ENCODE measurements at places on chromosomes 6 and 20. TPM values are rescaled to one million over a fixed set of nuclear protein-coding genes. Genes with fewer than 3 reads are reported as not detected.

Gene BLOC1S5
- total RNA-seq: 22.7 TPM

DNA sequence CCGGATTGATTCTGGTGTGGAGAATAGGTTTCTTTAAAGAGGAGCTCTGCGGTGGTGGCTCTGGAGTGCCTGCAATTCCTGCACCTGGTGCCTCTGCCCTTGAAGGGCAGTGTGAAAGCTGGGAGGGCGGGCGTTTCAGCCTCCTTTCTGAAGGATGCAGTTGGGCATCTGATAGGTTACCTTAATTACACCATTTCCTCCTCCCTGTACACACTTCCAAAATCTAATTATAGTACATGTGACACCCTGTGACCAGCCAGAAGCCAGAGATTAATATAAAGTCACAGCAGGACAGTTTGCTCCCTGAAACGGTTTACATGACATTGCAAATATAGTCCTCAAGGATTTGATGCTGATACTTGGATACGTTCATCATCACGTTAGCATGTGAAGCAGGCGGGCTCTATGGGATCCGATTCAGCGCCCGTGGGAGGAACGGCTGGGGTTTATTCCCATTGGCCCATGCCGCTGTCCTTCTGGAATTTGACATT is 548.2 kb downstream of the QKI start:
- ATAC-seq: no peak

Gene ATAT1
- total RNA-seq: 12.3 TPM

DNA sequence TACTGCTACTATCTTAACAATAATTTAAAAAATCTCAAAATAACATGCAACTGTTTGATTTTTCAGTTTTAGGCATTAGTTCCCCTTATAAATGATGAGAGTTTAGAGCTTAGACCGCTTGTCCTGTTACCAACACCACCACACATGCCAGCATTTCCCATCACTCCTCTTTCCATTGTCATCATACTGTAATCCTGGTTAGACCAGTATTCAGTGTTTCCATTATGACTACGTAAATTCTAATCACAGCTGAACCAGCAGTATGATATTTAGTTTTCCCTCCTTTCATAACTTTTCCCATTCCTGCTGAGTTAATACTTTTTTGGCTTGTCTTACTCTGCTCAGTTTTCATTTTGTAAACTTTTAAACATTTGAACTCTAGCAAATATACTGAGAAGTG is 12.2 kb upstream of the TBC1D20 start:
- ATAC-seq: no peak

DNA sequence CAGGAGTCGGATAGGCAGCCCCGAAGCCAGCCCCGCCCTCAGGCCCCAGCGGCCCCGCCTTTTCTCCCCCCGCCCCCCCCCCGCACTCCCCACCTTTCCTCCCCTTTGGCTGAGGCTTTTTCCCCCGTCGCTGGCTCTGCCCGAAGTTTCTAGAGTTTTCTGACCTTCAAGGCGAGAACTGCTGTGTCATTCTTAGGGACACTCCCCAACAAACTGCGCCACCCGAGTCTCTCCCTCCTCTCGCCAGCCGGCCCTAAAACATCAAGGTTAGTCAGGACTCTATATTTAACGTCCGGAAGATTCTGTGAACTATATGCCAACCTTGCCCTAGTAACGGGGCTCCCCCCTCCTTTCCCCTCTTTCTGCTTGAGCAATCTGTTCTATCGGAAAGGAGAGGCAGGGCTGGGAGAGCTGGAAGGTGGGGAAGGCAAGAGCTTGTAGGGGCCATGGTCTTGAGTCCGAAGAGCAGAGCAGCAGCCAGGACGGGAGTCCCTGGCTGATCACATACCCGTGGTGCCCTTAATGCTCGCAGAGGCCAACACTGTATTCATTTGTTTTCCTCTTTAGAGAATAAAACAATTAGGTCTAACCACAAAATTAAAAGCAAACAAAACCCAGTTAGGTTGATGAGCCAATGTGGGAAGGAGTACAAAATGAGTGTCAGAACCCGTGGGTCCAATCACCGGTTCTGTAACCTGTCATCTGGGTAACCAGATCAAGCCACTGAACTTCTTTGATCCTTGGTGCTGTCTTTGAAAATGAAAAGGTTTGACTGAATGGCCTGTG is 5.3 kb upstream of the HSPA1B start:
- peak; percentile 73 for ATAC-seq

- no peak for ATAC-seq
Measured at GRCh38 chr6:107132330-107132954, 17.1 kb upstream of the BEND3 start.

Gene RBM38
- total RNA-seq: 63.0 TPM

Gene PCSK2
- total RNA-seq: not detected

Gene TUBB1
- 0.08 TPM for total RNA-seq

Gene C4B
- total RNA-seq: 6.1 TPM

DNA sequence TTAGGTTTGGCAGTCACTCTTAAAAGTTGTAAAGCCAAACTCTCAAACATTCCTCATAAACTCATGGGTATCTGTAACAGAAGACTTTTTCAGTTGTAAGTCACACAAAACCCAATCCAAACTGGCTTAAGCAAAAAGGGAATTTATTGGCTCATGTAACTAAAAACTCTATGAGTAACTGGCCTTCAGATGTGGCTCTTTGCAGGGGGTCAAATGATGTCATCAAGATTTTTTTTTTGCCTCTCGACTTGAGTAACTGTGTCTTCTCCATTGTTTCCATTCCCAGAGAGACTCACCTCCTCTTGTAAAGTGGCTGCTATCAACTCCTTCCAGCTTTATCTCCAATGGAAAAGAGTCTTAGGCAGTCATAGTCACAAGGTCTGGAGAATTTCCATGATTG is 645.0 kb downstream of the DHX35 start:
- no peak for ATAC-seq

DNA sequence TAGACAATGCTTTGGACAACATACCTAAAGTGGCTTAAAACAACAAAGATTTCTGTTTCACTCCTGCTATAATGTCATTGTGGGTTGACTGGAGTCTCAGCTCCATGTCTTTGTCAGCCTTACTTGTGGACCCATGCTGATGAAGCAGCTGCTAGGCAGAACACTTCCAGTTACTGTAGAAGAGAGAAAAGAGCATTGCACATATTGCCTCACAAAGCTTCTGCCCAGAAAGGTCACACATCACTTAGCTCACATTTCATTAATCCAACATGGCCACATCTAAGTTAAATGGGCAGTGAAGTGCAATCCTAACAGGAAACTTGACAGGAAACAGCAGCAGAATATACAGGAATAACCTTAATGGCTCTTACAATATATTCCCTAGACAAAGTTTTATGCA is 480.5 kb upstream of the HTR1E start:
- ATAC-seq: no peak

GRCh38 chr6:17983730-17984129 is 3.7 kb downstream of the KIF13A start:
- ATAC-seq: no peak

- ATAC-seq: no peak
Measured at GRCh38 chr6:71224011-71224410, 64.6 kb upstream of the OGFRL1 start.

DNA sequence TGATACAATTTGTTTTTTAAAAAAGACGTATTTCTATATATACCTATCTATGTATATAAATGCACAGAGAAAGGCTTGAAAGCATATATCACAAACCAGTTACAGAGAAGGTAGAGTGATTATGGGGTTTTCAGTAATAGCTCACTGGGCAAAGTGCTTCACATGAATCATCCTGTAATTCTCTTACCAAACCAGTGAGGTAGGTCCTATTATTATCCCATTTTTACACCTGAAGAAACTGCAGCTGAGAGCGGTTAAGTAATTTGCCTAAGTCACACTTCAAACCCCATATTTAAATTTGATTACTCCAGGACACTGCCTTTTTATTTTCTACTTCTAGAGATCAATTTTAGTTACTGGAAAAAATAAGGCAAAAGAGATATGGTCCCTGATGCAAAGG is 4.4 kb downstream of the GSS start:
- ATAC-seq: no peak

DNA sequence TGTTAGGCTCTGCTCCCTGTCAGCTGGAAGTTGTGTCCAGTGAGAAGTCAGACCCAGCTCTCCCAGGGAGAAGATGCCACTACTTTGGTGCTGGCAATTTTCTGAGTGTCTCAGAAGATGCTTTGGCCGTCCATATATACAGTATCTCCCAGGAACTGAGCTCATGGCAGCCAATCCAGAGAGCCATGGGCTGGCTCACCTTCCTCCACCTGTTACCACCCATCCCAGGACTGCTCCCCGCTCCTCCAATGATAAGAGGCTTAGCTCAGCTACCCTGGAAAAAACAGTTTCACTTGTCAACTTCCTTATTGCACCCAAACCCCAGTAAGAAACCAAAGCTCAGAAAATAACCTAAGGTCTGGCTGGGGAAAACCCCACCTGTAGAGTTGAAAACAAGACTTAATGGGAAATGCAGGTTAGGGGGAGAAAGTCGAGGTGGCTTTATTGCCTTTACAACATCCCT is at the start of gene BNIP5:
TSS of gene BNIP5 (minus strand) at position 110 of the 463 bp plus-strand sequence. CDS start 6,198 bp downstream, outside the sequence.
- peak; percentile 51 for ATAC-seq

DNA sequence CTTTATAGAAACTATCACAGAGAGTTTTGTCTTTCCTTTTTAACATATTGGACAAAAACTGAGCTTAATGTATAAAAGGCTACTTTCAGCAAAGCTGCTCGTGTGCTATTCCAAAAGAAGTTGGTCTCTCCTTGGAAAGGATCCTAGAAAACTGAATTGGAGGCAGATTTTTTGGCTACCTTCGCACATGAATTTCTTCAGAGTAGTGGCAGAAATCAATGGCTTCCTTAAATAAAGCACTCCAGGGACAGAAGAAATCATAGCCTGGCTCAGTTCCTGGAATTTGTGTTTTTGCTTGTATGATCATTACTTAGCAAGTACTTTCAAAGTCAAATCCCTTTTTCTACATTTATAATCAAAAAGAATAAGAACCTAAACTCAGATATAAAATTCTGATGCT is 780.3 kb downstream of the PHF3 start:
- no peak for ATAC-seq

Gene LPA
- not detected for total RNA-seq

Data from activated T-helper 17 cell treated with anti-CD3 and anti-CD28 coated beads, Interleukin-2, amount 50 U/mL, for 72 hours (primary cell).